Activated CD4-positive, alpha-beta memory T cell treated with anti-CD3 and anti-CD28 coated beads for 36 hours (primary cell): ENCODE measurements at places on chromosomes 13 and 19. TPM values are rescaled to one million over a fixed set of nuclear protein-coding genes. Genes with fewer than 3 reads are reported as not detected.

The PGLYRP1 gene
- not detected for total RNA-seq

The ZNF428 gene
- 12.5 TPM for total RNA-seq

The PSG11 gene
- not detected for total RNA-seq

The PSG3 gene
- total RNA-seq, result not detected

The PRMT1 gene
- 315 TPM for total RNA-seq

The DPF1 gene
- 0.75 TPM for total RNA-seq

The UCHL3 gene
- total RNA-seq, result 39.1 TPM

The BRCA2 gene
- 22.1 TPM for total RNA-seq

The SLITRK1 gene
- total RNA-seq, result not detected

The CLEC17A gene
- total RNA-seq, result 0.85 TPM

The TJP3 gene
- 3.7 TPM for total RNA-seq

The KLK3 gene
- total RNA-seq, result not detected

The GNG7 gene
- 0.53 TPM for total RNA-seq

The NLRP4 gene
- not detected for total RNA-seq

The RNF225 gene
- total RNA-seq, result 0.31 TPM

The ERICH4 gene
- not detected for total RNA-seq

The C19orf85 gene
- not detected for total RNA-seq

The NLRP11 gene
- not detected for total RNA-seq

The VMAC gene
- total RNA-seq, result 3.3 TPM

The SPRED3 gene
- total RNA-seq, result 5.5 TPM

The LIM2 gene
- total RNA-seq, result 0.36 TPM

The NLRP7 gene
- not detected for total RNA-seq

The PINLYP gene
- total RNA-seq, result 2.2 TPM

The PLA2G4C gene
- total RNA-seq, result 13.3 TPM

The PEAK3 gene
- not detected for total RNA-seq

The BEST2 gene
- not detected for total RNA-seq

The FAM124A gene
- total RNA-seq, result 0.24 TPM

The TNNI3 gene
- not detected for total RNA-seq

The CGB8 gene
- total RNA-seq, result not detected

The RAP2A gene
- 13.7 TPM for total RNA-seq

The LYL1 gene
- 5.0 TPM for total RNA-seq

The CALR3 gene
- not detected for total RNA-seq

The GDF15 gene
- not detected for total RNA-seq

The WDR87 gene
- total RNA-seq, result not detected

The GZMM gene
- 27.4 TPM for total RNA-seq

The TMEM238 gene
- 6.3 TPM for total RNA-seq

The IL4I1 gene
- 111 TPM for total RNA-seq

The SIGLEC12 gene
- 0.24 TPM for total RNA-seq

The UBE2L5 gene
- not detected for total RNA-seq
